Tibial nerve (tissue), 4 donors: ENCODE measurements at places on chromosomes 11 and 22. TPM values are rescaled to one million over a fixed set of nuclear protein-coding genes. Genes with fewer than 3 reads are reported as not detected.

Gene TNNT3
- total RNA-seq: 6.9 TPM

- no peak for DNase-seq
These were observed 130.9 kb upstream of the BLID start for GRCh38 chr11:122246874-122247273.

- DNase-seq: peak; percentile 29
These were observed 104.5 kb upstream of the RAG2 start for GRCh38 chr11:36702330-36703054.

DNA sequence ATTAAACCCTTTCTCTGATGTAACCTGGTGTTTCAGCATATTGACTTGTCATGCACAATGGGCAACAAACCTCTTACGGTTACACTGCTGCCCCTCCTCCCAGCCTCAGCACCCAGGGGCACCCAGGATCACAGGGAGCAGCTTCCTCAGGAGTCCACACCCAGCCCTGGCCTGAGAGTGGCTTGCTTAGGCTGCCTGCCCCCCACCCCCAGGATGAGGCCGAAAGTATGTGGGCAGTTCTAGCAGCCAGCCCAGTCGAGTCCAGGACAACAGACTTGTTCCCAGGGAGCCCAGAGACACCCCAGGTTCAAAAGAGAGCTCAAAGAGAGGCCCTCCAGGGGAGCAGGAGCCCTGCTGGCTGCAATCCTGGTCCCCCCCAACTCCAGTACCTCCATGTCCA is 108.1 kb upstream of the THY1 start:
- no peak for DNase-seq

DNA sequence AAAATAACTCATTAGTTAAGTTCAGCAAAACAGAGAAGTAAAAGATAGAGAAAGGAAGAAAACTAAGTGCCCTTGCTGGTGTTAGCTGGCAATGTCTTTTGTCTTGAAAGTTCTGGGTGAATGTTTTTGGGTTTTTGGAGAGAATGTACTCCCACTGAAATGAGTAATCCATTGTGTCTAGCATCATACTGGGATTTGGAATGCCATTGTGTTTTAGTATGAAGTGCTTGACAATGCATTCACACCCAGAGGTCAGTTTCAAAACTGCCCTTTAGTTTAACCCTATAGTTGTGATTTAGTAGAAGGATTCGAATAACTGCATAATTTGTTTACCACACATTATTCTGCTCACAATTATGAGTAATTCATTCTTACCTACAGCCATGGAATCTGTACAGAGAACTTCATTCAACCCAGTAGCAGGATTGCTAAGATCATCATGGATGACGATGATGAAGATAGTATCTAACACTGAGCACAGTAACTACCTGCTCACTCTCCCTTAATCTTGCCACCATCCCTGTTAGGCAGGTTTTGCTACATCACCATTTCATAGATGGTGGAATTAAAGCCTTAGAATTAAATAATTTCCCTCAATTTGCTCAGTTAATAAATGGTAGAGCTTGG is 33.9 kb downstream of the MAML2 start:
- DNase-seq: no peak

DNA sequence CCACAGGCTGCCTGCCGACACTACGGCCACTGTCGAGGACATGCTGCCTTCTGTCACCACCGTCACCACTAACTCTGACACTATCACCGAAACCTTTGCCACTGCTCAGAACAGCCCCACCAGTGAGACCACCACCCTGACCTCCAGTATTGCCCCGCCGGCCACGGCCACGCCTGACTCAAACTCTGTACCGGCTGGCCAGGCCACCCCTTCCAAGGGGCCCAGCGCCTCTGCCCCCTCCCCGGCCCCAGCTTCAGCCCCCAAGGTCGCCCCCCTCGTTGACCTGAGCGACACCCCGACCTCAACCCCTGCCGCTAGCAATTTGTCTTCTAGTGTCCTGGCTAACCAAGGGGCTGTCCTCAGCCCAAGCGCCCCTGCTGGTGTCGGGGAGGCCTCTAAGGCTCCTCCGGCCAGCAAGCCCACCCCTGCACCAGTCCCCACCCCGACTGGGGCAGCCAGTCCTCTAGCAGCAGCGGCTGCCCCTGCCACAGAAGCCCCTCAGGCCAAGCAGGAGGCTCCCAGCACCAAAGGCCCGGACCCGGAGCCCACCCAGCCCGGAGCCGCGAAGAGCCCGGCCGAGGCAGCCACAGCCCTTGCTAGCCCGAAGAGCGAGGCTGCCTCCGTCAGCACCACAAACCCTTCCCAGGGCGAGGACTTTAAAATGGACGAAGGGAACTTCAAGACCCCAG is 41.3 kb upstream of the TTC12 start:
- DNase-seq: no peak

Gene RTCB
- total RNA-seq: 72.5 TPM

Gene SLC25A18
- total RNA-seq: 2.2 TPM

GRCh38 chr22:49183826-49184216 is 643.9 kb downstream of the BRD1 start:
- DNase-seq: no peak

Gene TYR
- not detected for total RNA-seq

DNA sequence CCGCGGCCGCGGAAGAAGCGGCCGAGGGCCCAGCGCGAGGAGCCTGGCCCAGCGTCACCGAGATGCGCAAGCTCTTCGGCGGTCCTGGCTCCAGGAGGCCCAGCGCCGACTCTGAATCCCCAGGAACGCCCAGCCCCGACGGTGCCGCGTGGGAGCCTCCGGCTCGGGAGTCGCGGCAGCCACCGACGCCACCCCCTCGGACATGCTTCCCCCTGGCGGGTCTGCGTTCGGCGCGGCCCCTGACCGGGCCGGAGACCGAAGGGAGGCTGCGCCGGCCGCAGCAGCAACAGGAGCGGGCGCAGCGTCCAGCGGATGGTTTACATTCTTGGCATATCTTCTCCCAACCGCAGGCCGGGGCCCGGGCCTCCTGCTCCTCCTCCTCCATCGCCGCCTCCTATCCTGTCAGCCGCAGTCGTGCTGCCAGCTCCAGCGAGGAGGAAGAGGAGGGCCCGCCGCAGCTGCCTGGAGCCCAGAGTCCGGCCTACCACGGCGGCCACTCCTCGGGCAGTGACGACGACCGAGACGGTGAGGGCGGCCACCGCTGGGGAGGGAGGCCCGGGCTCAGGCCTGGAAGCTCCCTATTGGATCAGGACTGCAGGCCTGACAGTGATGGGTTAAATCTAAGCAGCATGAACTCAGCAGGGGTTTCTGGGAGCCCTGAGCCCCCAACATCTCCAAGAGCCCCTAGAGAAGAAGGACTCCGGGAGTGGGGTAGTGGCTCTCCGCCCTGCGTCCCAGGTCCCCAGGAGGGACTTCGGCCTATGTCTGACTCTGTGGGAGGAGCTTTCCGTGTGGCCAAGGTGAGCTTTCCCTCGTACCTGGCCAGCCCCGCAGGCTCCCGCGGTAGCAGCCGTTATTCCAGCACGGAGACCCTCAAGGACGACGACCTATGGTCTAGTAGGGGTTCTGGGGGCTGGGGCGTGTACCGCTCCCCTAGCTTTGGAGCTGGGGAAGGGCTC is 1.2 kb downstream of the ARHGEF17 start:
- DNase-seq: peak; percentile 89

DNA sequence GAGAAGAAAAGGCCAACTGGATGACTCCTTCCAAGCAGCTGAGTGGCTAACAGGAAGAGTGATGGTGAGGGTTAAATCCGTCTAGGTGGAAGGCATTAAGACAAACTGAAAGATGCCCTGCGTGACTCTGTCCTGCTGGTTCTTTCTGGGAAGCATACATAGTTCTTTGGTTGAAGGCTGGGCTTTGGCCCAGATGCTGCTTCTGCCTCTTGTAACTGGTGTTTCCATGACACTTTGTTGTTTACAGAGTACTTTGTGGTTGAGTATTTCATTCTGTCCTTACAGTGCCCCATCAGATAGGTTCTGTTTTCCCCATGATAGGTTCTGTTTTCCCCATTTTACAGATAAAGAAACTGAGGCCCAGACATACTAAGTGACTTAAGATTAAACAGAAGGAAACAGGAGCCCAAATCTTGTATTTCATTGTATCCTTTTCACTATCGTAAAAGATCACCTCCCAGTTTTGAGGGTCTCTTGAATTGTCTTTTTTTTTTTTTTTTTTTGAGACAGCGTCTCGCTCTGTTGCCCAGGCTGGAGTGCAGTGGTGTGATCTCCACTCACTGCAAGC is 124.3 kb upstream of the RASSF10 start:
- DNase-seq: no peak

DNA sequence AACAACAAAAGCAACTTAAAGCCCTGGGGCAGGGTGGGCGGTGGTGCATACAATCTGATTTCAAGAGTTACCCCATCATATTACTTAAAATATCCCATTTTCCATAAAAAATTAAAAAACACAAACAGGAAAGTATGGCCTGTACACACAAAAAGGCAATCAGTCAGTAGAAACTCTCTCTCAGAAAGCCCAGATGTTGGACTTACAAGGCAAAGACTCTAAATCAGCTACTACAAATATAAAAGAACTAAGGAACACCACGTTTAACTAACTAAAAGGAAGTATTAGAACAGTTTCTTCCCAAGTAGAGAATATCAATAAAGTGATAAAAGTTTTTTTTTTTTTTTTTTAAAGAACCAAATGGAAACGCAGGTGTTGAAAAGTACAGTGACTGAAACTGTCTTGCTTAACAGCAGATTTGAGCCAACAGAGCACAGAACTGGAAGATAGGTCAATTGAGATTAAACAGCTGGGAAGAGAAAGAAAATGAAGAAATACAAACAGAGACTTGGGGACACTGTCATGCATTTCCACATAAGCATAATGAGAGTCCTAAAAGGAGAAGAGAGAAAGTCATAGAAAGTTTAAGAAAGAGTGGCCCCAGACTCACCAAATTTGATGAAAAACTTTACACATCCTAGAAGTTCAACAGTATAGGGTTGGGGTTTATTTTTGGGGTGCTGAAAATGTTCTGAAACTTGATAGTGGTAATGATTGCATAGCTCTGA is 8.6 kb downstream of the SC5D start:
- no peak for DNase-seq

DNA sequence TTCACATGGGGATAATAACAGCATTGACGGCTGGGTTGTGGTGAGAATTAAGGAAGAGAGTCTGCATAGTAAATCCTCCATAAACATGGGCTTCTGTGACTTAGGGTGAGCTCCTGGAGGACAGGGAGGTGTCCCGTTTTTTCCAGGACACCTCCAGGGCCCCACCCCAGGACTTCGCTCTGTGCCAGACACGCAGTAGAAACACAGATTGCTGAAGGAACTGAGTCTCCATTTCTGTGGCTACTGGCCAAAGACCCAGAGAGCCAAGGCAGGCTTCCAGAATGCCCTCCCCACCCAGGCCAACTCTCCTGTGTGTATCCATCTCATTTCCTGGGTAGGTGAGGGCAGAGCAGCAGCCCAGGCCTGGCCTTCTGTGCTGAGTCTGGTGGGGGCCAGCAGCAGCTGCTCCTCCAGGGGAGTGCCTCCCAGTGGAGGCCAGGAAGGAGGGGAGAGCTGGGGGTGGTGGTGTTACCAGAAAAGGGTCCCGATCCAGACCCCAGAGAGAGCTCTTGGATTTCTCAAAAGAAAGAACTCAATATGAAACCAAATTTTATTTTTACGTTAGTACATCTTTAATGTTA is 9.5 kb upstream of the RFPL3 start:
- DNase-seq: no peak

DNA sequence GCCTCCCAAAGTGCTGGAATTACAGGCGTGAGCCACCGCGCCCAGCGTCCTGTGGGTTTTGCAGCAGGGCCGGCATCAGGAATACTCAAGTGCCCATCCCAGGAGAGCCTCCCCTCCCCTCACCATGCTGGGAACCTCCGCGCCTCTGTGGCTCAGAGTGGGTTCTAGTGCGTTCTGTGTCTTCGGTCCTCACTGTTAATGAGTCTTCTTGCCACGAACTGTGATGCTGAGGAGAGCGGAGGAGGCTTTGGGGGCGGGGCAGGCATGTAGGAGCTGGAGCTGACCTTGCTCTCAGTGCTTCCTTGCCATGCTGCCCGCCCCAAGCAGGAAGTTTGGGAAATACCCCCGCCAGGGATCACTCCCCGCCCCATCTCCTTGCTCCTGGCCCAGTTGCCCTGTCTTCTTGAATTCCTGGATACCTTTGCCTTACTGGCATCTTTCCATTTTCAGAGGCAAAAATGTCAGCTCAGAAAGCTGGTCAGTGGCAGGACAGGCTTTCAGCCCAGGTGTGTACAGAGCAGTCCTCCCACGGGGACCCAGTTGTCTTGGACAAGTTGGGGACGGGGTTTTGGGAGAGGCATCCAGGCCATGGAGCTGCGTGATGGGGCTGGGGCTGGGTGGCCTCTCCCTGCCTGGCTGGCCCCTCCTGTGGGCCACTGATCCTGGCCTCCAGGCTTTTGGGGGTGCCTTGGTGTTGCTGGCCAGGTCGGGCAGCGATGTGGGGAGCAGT is 5.1 kb downstream of the GRAMD4 start:
- DNase-seq: no peak

Gene C11orf91
- total RNA-seq: not detected

Gene EED
- 18.4 TPM for total RNA-seq

GRCh38 chr11:13550761-13551160 is 55.0 kb upstream of the PTH start:
- no peak for DNase-seq

DNA sequence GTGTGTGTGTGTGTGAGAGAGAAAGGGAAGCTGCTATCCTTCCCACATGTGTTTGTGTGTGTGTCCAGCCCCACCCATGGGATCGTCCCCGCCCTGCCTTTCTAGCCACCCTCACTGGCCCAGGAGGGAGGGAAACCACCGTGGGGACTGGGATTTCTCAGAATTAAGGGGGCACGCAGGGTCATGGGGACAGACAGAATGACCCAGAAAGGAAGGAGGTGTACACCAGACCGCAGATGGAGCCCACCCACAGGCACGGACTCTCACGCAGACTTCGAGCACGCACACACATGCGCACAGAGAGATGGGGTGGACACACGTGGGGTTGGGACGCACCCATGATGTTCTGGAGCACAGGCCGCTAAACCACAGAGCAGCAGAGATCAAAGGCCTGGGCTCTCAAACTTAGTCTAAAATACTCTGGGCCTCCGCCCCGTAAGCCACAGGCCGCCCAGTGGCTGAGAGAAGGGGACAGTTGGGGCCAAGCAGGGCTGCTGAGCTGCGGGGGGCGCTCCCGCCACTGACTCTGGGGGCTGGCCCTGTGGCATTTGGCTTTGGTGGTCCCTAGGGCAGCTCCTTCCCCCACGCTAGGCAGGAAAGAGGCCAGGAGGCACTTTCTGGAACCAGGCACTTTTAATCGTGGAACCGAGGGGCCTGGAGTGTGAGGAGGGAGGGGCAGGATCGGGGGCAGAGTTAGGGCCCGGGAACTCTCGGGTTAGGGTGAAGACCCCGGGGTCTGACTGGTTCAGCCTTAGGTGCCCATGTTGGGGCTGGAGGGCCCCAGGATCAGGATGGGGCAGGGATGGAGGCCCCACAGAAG is 1.5 kb downstream of the IFITM5 start:
- no peak for DNase-seq

- DNase-seq: no peak
These were observed 945 bp downstream of the ROBO3 start for GRCh38 chr11:124865902-124866851.

Gene MAP6
- total RNA-seq: 10.4 TPM
